ENCODE measurements at places on chromosomes 3 and 15.
A peak's percentile ranks its signal among the peaks of the same experiment; 100 is the strongest.

DNA sequence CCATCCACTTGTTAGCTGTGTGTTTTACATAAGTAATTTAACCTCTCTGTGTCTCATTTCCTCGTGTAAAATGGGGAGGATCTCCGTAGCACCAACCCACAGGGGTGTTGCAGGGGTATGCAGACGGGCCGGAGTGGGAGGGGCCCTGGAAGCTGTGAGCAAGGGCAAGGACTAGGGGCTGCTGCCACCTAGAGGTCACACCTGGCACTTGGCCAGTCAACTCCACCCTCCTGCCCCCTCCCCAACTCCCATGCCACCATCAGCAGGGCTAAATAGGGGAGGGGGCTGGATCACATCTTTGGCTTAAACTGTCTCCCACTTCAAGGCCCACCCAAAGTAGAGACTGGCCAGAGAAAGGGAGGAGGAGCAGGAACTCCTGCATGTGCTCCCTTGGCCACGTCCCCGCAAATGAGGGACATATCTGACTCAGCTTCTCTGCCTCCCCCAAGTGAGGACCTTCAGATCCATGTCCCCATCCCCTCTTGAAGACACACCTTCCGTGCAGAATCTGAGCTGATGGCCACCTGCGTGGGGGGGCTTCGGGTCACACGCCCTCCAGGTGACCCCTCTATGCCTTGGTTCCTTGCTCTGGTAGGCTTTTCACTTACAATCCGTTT lies 2.6 kb downstream of the CCDC9B start:
- peak; percentile 92 for DNase-seq

DNA sequence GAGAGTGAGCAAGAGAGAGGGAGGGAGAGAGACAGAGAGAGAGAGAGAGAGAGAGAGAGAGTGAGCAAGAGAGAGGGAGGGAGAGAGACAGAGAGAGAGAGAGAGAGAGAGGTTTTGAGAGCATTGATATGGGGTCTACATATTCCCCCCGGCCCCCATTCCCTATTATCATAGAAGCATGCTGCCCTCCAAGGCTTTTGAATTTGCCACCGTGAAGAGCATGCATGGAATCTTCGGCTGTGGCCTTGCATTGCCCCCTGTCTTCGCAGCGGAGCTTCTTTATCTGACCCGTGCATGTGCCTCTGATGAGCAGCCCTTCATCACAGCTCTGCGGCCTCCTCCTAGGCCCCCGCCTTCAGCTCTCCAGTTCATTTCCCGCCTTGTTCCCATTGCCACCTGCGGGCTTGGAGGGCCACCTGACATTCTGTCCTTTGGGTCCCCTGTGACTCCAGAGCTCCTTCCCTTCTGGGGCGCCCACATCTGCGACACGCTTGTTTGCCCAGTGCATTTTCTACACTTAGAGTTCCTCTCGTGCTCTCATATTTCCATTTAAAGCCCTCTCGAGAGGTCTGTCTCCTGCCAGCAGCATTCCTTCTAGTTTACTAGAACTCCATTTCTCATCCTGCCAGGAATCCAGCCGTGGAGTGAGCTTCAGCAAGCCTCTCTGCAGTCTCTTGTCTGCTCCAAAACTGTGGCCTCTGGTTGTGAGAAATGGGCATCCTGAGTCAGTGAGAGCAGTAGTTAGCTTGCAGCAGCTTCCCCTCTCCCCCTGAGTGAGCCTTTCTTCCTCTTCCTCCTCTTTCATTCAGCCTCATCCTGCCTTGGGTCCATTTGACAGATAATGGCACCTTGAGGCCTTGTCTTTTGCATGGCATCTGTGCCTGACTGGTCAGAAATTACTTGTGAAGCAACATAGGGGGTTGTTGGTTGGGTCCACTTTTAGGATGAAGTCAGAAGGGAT lies 25.3 kb downstream of the LPP start:
- peak; percentile 37 for DNase-seq

GRCh38 chr3:149366031-149366430 lies 11.4 kb downstream of the TM4SF1 start:
- no peak for DNase-seq

GRCh38 chr15:90307661-90308060 lies 42.2 kb downstream of the NGRN start:
- no peak for DNase-seq
